T-helper 2 cell treated with Interferon-gamma antibody and Interleukin-4, amounts not matched to agents 100 ng/mL and 5 ng/mL, for 36 hours (primary cell): ENCODE measurements at places on chromosomes 7 and 10. TPM values are rescaled to one million over a fixed set of nuclear protein-coding genes. Genes with fewer than 3 reads are reported as not detected.

LIPN gene
- not detected in 2 replicates for total RNA-seq

FLNC gene
- not detected in 2 replicates for total RNA-seq

CLRN3 gene
- not detected in 2 replicates for total RNA-seq

CDNF gene
- 0.34 and 0.48 TPM in 2 replicates for total RNA-seq

RPP30 gene
- 55.2 and 57.7 TPM in 2 replicates for total RNA-seq
